ENCODE measurements at places on chromosomes 12 and 14. TPM values are rescaled to one million over a fixed set of nuclear protein-coding genes. Genes with fewer than 3 reads are reported as not detected.

- no peak for DNase-seq
Observed at GRCh38 chr12:66851134-66851533, 172.3 kb upstream of the GRIP1 start.

The FAM186B gene
- total RNA-seq = 1.9 TPM

The LYZ gene
- 3.6 TPM for total RNA-seq

DNA sequence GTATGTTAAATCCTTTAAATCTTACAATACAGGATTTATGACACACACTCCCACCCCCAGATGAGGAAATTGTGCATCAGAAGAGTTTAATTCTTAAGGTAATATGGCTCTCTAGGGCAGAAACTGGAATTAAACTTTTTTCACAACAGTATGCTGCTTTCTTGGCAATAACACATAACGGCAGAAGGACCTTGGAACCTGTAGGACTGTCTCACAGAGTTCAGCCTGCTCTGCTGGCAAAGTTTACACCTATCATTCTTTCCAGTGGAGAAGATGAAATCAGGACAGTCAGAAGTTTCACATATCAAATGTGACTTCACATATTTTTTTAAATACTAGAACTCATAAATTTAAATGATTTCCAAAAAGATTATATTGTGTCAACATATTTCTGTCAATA, 30.6 kb upstream of the MYF6 start:
- DNase-seq = no peak

GRCh38 chr12:100164153-100164704, 21.6 kb upstream of the BLTP3B start:
- DNase-seq = no peak

All from endothelial cell (in vitro differentiated cells).